Naive B cell (primary cell): ENCODE measurements at places on chromosomes 12 and 14. TPM values are rescaled to one million over a fixed set of nuclear protein-coding genes. Genes with fewer than 3 reads are reported as not detected.

- DNase-seq = no peak
Observed at GRCh38 chr12:62647586-62647985, 181.0 kb downstream of the MON2 start.

DNA sequence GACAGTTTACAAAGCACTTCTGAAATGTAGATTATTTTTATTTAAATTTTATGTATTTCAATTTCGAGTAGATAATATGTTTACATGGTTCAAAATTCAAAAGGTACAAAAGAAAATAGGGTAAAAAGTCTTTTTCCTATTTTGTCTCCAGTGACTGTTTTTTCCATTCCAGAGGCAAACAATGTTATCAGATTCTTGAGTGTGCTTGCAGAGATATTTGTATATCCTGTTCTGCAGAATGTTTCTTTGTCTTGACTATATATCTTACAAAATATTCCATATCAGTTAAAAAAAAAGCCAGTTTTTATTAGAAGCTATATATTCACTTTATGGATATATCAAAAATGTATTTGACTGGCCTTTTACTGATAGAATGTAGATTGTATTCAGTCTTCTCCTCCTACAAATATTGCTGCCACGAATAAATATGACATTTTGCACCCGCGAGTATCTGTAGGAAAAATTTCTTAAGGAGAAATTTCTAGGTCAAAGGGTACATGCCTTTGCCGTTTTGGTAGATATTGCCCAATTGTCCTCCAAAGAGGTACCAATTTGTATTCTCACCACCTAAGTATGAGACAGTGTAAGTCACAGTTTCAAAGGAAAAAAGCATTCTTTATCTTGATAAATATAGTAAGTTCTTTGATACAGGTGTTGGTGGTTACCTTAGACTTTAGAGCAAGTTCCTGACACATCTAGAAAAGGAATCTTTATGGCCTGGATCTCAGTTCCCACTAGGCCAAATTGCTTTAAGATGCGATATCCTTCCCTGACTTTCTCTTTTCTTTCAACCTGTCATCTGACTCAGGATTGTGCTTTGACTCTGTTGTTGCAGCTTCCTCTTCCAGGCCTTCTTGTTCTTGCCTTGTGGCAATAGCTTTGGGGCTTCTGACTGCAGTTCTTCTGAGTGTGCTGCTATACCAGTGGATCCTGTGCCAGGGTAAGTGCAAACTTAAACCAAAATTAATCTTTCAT lies 2.3 kb downstream of the KLRG1 start:
- DNase-seq = no peak

DNA sequence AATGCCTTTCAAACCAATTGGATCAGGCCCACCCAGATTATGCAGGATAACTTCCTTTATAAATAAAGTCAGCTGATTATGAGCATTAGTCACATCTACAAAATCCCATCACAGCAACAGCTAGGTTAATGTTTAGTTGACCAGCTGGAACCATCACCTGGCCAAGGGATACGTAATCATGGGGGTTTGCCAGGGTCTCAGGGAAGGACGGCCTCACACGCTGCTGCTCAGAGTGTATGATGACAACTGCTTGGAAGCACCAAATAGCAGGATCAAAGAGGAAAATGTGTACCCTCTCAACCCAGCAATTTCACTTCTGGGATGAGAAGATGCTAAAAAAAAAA lies 162.6 kb downstream of the SLC15A4 start:
- DNase-seq = no peak

DNA sequence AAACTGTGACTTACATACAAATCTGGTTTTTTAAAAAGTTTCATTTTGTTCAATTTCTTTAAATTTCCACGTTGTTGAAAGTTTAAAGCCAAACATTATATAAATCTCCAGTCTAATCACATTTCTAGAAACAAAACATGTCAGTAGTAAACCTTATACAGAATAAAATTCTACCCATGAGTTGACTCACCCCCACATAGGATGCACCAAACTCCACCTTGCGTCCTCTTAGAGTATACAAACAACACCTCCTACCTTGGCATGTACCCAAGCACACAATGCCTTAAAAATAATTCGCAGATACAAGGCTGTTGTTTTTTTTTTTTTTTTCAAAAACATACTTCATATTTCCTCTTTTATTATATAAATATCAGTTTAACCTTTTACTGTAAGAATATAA lies 3.3 kb downstream of the FBXL14 start:
- no peak for DNase-seq

The C14orf39 gene
- not detected for polyA plus RNA-seq

The GLIPR1 gene
- polyA plus RNA-seq = 238 TPM

- no peak for DNase-seq
Observed at GRCh38 chr12:10293570-10294227, 14.0 kb upstream of the KLRD1 start.

GRCh38 chr12:50248411-50248810 lies 34.9 kb downstream of the LIMA1 start:
- DNase-seq = no peak

- no peak for DNase-seq
Observed at GRCh38 chr14:65993103-65993502, 493.1 kb upstream of the CCDC196 start.

The ISM2 gene
- not detected for polyA plus RNA-seq

- no peak for DNase-seq
Observed at GRCh38 chr14:94341656-94342333, 18.7 kb upstream of the SERPINA6 start.

DNA sequence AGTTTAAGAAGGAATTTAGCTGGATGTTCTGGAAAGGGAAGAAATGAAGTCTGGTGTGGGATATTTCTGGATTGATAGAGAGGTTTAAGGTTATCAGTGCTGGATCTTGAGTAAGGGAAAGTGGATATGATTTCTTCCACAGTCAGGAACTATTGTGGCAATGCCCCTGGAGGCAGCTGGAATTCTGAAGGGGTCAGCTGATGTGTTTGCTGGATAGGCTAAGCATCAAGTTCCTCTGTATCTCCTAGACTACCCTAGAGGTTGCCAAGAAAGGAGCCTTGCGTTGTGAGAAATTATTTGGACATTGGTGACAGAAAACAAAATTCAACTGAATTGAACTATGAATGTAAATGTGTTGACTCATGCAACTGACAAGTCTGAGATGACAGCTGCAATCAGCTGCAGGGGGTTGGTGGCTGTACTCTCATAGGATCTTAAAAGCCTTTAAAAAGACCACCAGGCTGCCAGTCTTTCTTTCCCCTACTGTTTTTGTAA lies 244.4 kb downstream of the ATXN7L3B start:
- DNase-seq = no peak

DNA sequence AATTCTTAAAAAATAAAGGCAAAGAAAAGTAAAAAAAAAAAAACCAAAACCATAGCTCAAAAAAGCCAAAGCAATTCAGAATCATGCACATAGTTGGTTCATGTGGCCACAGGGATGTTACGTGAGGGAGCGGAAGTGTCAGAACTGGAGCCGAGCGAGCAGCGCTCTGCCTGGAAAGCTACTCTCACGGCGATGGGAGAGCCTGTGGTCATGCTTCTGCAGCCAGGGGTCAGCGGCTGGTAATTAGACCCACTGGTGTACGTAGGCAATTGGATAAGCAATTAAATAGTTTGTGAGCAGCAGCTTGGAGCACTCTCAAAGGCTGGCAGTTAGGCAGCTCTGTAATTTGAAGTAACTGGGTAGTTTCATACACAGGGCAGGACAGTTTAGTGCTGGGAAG lies 58.1 kb downstream of the TRHDE start:
- no peak for DNase-seq

The SDR9C7 gene
- not detected for polyA plus RNA-seq

DNA sequence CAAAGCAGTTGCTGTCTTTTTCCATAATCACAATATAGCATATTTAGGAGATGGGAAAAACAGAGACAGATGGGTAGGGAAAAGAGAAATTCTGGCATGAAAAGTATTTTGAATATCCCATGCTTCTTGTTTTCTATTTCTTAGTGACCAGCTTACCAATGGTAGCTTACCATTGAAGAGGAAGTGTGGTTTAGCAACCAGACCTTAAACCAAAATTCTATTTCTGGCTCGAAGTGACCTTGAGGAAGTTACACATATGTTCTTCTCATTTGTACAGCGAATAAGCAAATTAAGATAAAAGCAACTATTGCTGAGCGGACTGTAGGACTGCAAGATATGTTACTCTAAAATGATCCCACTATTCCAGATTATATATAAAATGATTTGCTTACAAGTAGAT lies 82.9 kb downstream of the FGD4 start:
- DNase-seq = no peak
